MCF 10A (cell line): ENCODE measurements at places on chromosomes 16 and 17.

DNA sequence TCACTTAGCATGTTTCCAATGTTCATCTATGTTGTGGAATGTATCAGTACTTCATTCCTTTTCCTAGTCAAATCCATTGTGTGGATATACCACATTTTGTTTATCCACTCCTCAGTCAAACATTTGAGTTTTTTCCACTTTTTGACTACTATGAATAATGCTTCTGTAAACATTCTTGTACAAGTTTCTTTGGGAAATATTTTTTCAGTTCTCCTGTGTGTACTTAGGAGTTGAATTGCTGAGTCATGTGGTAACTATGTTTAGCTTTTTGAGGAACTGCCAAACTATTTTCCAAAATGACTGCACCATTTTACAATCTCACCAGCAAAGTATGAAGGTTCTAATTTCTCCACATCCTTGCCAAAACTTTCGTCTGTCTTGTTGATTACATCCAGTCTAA lies 223.7 kb upstream of the AXIN2 start:
- peak; percentile 92 for DNase-seq

- no peak for DNase-seq
Observed at GRCh38 chr16:19688396-19689024, 29.5 kb downstream of the KNOP1 start.

- no peak for DNase-seq
Observed at GRCh38 chr17:68384471-68384870, 72.8 kb downstream of the WIPI1 start.

GRCh38 chr16:10003486-10003885 lies 178.7 kb downstream of the GRIN2A start:
- no peak for DNase-seq

DNA sequence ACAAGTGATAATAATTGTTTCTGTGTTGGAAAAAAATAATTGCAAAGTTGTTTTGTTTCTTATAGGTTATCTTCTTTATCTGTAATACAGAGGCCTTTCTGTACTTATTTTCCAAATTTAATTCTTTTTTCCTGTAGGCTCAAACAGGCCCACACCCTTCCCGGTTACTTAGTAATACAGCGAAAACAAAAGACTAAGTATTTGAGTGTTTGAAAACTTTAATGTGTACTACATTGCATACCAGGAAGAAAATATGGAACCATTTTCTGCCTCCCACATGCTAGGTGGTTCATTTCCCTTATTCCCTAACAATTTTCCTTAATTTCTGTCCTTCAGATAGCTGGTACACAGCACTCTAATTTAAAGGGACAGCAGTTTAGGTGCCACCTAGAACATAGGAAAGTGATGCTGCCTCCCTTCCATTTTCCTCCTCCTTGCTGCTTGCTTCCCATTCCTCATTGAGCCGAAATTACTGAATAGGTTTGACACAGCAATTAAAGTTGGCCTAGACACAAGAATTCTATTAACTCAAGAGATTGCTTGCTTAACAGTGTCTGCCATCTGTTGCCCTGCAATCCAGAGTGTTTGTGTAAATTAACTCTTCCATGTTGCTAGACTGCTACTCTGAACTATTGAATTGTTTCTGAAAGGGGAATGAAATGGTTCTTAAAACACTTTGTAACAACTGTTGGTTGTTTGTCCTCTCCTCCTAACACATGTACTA lies 24.2 kb downstream of the CYB5B start:
- no peak for DNase-seq

DNA sequence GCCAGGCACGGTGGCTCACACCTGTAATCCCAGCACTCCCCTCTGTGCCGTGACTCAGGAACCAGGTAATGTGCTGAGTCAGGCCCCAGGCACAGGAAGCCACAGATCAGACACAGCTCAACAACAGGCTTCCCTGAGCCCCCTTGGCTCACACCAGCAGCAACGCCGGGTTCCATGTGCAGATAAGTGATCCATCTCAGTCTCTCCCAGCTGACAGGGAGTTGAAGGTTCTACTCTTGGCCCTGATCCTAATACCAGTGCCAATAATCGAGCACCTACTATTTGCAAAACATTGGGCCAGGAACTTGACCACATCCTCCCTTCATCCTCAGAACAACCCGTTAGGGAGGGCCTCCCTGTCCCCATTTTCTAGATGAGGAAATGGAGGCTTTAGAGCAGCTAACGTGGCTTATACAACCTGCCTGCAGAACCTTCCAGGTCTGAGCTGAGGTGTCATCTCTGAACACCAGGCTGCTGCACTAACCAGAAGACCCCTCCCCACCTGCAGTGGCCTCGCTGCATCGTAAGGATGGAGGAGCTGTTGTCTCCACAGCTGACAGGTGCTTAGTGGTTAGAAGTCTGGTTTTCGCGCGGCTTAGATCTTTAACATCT lies 64.8 kb upstream of the AMZ2 start:
- DNase-seq, result peak; percentile 62

DNA sequence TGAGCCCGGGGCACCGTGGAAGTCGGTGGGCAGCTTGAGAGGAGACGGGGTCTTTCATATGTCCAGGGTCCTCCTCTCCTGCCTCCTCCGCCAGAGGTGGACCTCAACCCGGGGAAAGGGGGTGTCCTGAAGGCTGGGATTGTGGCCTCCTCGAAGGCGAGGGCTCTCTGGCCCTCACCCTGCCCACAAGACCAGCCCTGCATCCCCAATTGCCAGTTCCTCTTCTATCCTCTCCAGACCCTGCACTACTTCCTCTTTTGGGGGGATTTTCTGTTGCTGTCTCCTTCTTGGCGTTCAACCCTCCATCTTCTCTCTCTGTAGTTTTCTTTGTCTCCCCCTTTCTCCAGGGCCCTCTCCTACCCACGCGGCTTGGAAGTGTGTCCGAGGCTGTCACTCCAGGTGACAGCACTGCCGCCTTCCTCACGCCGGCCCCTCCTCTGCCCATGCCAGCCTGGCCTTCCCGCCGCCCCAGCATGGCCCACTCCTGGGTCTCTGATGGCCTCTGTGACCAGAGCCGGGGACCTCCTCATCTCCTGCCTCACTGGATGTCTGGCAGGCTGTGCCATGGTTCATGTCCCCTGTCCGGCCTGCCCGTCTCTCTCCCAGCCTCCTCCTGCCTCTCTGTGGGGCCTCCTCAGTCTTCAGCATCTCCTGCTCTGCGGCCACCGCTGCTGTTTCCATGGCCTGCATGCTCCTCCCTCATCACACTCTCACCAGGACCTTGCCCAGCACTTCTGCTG lies 2.4 kb upstream of the ITGAX start:
- no peak for DNase-seq

DNA sequence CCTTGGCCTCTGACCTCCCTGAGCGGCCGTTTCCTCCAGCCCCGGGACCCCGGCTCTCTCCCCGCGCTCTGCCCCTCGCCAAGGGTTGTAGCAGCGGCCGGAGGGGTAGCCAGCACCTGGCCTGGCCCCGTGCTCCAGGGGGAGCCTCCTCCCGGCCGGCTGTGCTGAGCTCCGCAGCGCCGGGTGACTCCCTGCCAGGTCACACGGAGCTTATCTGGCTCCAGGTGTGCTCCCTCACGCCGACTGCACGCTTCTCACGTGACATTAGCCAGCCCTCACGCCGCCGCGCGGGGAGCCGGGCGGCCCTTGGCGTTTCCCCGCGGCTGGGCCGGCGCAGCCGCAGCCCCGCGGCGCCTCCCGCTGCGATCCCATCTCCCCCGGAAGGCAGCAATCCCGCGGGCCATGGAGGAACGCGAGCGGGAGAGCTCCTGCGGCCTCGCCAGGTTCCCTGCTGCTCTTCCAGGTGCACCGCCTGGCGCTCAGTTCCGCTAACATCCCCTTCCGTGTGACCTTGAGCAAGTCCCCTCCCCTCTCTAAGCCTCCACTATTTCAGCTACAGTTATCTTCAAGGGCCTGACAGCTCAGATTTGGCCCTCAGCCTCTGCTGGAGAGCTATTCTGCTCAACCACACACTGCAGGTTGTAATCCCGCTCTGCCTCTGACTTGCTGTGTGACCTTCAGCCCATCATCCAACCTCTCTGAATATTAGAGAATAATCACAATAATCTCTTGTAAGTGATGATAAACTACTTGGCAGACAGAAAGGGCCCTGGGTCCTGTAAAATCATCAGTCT lies 3.4 kb downstream of the MYO18A start:
- DNase-seq, result peak; percentile 61

GRCh38 chr16:3004319-3004718 lies 8.4 kb upstream of the CLDN9 start:
- DNase-seq, result no peak

- DNase-seq, result peak; percentile 4
Observed at GRCh38 chr17:59372138-59372751, 40.8 kb downstream of the YPEL2 start.

- no peak for DNase-seq
Observed at GRCh38 chr16:75065521-75066149, 50.9 kb downstream of the LDHD start.

- DNase-seq, result no peak
Observed at GRCh38 chr17:50311112-50311460, 34.8 kb upstream of the XYLT2 start.

DNA sequence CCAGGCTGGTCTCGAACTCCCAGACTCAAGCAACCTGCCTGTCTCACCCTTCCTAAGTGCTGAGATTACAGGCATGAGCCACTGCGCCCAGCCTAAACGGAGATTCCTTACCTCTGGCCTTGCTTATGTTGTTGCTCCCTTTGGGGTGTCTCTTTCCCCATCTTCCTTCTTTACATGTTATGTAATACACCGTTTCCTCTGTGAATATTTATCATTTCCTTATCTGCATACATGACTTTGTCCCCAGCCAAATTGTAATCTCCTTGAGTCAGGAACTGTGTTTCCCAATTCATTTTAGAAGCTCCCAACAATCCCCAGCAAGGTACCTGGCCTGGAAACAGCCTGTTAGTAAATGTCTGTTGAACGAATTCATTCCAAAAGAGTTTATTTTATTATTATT lies 15.7 kb downstream of the COPZ2 start:
- DNase-seq, result no peak

DNA sequence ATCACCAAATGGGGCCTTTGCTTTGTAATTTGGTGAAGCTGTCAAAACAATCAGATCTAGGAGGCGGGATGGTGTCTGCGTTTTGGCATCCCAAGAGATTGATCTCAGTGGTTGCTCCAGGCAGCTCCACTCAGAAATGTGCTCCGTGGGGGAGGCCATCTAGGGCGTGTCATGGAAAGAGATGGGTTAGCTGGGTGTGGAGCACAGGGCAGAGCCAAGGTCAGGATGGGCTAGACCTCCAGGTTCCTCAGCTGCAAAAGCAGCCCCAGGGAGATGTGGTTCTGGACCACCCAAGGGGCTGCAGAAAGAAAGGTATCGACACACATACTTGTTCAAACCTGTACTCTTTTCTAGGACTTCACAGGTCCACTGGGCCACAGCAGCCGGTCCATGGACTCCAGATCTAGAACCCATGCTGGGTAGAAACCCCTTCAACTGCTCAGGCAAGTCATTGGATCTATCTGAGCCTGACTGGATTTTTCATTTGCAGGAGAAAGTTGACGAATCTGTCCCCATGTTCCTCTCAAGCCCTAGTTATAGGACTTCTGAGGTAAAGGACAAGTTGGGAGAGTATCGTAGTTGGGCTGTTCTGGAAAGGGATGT lies 270.2 kb upstream of the RPL38 start:
- no peak for DNase-seq

- DNase-seq, result peak; percentile 31
Observed at GRCh38 chr17:15377200-15377599, 35.8 kb upstream of the TEKT3 start.

GRCh38 chr16:49127103-49127502 lies 154.5 kb downstream of the CBLN1 start:
- peak; percentile 39 for DNase-seq

GRCh38 chr17:28170771-28171170 lies 128.3 kb downstream of the NLK start:
- no peak for DNase-seq

DNA sequence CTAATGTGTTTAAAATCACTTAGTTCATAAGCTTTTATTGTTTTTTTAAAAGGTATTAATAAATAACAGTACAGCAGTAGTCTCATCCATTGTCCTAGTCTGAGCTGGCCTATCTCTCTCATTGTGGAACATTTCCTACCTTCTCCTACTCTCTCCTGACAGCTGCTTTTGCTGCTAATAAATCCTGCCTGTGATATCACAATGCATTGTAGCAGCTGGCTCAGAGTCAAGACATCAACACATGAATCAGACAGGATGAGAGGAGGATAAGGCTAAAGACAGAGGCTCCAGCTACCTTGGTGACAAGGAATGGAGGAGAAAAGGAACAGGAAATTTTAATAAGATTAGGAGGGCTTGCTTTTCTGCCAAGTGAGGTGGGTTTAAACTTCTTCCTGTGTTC lies 626.1 kb downstream of the HS3ST4 start:
- no peak for DNase-seq

DNA sequence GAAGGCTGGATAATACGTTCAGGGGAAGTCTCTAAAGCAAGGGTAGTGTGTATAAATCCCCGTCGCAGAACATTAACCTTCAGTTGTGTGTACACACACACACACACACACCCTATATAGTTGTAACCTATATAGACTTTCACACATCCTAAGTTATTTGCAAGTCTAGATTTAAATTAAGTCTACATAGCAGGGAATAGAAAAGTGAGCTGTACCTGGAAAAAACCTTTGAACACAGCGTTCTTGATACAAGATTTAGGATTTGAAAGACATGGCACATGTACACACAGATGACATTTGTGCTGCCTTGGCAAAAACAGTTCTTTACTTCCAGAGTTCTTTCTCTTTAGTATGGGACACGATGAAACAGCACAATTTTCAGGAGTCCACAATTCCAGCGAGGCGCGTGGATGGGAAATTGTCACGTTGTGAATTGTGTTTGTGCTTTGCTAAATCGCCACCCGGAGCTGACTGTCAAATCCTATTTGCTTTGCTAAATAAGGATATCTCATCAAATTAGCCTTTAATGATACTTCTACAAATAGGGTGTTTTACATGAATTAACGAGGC lies 233.9 kb downstream of the MRTFB start:
- no peak for DNase-seq

DNA sequence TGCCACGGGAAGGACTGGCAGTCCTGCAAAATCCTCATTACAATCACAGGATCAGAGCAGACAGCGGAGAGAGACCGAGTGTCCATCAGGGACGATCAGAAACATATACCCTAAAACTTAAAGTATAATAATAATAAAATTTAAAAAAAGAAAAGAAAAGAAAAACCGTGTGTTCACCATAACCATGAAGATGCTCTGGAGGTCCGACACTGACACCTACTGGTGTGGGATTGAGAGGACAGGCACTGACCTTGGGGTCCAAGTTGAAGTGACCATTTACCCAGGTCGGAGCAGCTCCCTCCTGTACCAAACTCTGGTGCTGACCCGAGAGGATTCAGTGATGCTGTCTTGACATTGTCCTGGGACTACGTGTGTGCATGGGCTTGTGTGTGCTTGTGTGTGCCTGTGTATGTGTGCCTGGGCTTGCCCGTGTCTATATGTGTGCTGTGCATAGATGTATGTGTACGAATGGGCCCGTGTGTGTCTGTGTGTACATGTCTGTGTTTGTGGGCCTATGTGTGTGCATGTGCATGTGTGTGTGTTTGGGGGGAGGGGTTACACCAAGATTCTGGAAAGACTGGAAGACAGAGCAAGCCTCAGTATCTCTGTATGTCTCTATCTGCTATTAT lies 10.0 kb upstream of the CD300LD start:
- DNase-seq, result peak; percentile 80

DNA sequence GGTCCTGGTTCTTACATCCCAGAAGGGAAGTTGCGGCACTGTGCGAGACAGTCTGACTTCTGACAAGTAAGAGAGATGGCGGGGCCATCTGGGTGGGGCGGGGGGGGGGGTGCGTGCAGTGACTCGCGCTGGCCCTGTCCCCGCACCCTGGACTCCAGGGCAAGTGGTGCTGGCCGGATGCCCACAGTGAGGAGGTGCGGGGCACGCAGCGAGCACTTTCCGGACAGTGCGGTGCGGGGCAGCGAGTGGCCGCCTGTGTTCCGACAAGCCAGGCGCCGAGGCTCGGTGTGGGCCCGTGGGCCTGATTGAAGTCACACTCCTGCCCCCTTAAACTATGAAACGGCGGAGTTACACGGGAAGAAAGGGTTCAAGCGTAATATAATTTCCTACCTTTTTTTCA lies 106.4 kb downstream of the BANP start:
- DNase-seq, result no peak
